ENCODE measurements at places on chromosomes 3 and 15.

DNA sequence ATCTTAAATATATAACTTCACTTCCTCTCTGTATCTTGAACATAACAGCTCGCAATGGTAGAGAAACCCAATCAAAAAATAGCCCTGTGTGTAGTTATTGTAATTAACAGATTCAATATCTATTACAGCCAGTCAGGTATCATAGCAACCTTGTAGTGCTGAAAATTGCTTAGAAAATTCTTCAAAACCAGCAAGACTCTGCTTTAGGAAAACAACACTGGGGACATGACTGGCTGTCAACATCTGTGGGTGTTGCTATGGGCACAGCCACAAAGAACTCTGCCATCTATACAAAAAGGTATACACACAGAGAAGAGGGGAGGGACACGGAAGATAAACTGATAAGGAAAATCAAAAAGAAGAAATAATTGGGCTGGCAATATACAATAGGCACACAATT, 101.2 kb downstream of the WDR72 start:
- DNase-seq = no peak

- peak; percentile 25 for DNase-seq
Observed at GRCh38 chr15:59274126-59274970, 67.7 kb downstream of the LDHAL6B start.

- DNase-seq = no peak
Observed at GRCh38 chr15:71282076-71282475, 166.8 kb downstream of the THSD4 start.

DNA sequence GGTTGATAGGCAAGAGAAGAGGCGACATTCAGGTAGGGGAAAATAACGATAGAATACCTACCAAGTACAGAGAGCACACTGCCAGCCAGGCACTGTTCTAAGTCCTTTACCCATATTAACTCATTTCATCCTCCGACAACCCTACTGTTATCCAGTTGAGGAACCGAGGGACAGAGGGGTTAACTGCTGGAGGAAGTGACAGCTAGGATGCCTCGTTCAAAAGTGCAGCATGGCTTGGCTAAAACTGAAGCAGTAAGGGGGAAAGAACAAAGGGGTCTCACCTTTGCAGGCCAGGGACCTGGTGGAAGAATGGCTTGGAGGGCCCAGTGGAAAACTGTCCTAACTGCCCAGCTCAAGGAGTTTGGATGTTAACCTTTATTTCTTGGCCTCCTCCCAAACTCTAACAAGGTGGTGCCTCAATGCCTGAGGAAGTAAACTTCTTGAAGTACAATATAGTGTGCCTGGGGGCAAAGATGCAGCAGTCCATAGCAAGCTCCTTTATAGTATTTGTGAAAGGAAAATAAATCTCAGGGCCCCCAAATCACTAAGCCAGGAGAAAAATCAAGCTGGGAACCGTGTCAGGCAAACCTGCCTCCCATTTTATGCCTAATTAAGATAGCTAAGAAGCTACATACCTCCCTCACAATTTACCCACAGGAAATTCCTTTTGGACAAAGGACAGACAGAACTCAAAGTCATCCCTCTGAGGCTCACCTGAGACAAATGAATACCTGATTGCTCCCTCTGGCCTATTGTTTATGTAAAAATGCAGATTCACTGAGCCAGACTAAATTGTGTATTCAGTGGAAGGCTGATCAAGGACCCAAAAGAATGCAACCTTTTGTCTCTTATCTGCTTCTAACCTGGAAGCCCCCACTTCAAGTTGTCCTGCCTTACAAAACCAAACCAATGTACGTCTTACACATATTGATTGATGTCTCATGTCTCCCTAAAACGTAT, 1.6 kb upstream of the ITGB5 start:
- DNase-seq = no peak

GRCh38 chr3:138042043-138042442, 32.1 kb downstream of the CLDN18 start:
- no peak for DNase-seq

DNA sequence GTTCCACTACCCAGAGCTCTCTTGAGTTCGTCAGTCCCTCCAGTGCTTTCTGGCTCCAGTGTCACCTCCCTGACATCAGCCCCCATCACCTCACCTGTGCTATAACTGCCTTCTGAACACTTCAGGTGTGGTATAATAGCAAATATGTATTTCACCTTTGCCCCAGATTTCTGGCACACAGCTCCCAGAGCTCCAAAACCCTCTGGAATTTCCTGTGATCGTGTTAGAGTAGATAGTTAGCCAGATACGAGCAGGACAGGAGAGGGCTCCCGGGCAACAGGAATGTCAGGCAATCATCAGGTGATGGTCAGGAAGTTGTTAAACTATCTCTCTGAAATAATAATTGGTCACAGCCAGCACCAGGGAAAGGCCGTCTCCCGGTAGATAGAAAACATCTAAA, 22.6 kb upstream of the LIMD1 start:
- no peak for DNase-seq

DNA sequence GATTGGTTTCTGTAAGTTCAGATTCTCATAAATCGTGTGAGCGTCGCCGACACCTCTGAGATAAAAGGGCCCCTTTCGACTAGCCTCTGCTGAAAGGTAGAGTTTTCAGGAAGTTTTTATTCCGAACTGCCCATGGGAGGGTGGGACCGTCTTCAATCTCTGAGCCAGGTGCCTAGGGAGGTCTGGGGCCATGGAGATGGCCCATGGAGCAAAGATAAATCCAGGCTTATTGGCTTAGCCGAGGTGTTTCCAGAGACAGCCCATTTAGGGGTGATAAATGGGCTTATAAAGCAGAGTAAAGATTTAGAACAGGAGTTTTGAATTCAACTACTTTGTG, 442 bp downstream of the QTRT2 start:
- DNase-seq = peak; percentile 8

DNA sequence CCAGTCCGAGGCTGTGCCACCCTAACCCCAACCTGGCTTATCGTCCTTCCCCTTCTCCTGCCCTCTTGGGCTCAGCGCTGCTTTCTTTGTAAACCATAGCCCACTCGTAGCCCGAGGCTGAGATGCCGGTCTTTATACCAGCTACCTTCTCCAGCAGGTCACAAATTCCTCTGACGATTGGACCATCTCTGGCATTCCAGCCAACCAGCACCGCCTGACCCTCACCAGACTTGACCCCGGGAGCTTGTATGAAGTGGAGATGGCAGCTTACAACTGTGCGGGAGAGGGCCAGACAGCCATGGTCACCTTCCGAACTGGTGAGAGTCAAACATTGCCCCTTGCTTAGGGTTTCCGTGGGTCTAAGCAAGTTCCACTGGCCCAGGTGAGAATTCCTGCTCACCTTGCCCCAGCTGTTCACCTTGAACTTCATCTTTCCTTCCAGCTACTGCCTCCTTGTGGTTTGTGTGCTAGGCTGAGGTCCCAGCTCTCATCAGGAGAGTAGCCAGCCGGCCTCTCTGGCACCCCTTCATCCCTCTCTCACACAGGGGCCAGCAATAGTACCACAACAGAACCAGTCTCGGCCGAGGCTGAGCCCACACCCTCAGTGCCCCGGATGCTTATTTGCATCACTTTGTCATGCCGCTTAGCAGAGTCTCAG, 66.7 kb downstream of the BOC start:
- no peak for DNase-seq

DNA sequence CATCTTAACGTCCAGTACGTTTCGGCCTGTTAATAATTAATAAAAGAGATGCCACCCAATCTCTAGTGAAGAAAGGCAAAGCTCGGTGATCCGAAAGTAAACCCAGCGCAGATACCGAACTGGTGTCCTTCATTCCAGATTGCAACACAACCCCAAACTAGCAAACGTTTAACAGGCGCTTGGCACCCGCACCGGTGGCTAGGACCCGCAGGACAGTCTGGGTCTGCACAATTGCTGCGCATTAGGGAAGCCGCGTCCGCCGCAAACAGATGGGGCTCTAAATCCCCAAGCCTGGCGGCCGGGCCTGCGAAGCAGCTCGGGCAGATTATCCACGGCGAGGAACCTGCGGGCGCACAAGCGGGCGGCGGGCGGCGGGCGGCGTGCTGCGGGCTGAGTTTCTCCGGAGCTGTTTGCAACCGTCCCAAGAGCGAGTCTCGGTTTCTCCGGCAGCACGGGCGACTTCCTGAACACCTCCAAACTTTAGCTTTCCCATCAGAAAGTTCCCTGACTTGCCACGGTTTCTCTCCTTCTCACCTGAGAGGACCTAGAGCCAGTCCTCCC, 112.1 kb upstream of the ICE2 start:
- peak; percentile 47 for DNase-seq

Data from T-helper 2 cell treated with Interferon-gamma antibody and Interleukin-4, amounts not matched to agents 5 μg/mL and 100 μg/mL, for 36 hours (primary cell).